ENCODE measurements at places on chromosomes 12 and 14. TPM values are rescaled to one million over a fixed set of nuclear protein-coding genes. Genes with fewer than 3 reads are reported as not detected.

The MUCL1 gene
- total RNA-seq, result not detected

The ORAI1 gene
- total RNA-seq, result 1.2 TPM

The ACOT6 gene
- not detected for total RNA-seq

The ANO4 gene
- 72.8 TPM for total RNA-seq

The MEG3 gene
- total RNA-seq, result 91.7 TPM
